T-helper 17 cell (primary cell): ENCODE measurements at places on chromosomes 6 and 20.

DNA sequence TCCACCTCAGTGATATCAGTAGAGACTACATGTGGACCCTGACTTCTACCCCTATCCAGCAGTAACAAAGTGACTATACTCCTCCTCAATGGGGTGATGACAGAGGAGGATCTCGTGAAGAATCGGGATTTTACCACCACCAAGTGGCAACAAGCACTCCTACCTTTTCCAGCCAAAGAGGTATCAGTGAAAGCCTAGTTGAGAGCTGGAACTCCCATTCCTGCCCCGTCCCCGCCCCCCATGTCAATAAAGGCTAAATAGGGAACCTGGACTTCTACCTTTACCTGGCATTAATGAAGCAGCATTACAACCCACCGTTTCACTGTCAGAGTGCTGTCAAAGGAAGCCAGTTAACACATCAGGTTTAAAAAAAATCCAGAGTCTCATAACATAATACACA lies 45.3 kb downstream of the RNF24 start:
- no peak for DNase-seq

DNA sequence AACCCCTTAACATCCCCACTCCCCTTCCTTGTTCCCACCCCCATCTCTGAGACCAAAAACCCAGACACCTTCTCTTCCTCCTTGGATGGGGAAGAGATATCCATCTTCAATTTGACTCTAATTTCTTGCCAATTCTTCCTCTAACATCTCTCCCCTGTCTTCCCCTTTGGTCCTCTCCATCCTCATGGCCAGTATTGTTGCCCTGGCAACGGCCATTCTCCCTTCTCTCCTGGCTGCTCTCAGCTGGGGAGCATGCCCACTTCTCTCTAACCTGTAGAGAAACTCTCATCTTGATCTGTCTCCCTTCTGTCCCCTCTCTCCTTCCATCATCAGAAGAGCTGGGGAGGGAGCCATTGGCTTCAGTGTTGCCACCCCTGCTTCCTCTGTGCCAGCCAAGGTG lies 86.7 kb downstream of the SRC start:
- no peak for DNase-seq

- no peak for DNase-seq
Observed at GRCh38 chr6:95519228-95520037, 57.9 kb upstream of the MANEA start.

DNA sequence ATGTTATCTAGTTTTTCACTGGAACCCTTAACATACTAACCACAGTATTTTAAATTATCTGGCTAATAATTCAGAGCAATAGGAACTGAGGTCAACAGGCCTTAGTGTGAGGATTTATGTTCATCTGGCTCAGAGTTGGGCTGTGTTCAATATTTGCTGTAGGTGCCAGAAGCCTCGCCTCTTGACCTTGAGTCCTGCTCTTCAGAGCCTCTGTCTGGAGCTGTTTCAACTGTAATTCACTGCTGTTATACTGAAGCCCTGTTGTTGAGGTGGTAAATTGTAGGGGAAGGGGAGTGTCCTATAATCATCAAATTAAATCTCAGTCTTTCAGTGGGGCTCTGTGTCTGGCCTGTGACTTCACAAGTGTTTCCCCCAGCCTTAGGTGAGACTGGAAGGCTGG lies 184.4 kb downstream of the CDH26 start:
- DNase-seq: no peak

- no peak for DNase-seq
Observed at GRCh38 chr6:52694404-52694803, 23.5 kb downstream of the TMEM14A start.

GRCh38 chr6:12064538-12065071 lies 52.5 kb downstream of the HIVEP1 start:
- DNase-seq: no peak

GRCh38 chr20:1818895-1819294 lies 76.3 kb upstream of the SIRPA start:
- DNase-seq: no peak

DNA sequence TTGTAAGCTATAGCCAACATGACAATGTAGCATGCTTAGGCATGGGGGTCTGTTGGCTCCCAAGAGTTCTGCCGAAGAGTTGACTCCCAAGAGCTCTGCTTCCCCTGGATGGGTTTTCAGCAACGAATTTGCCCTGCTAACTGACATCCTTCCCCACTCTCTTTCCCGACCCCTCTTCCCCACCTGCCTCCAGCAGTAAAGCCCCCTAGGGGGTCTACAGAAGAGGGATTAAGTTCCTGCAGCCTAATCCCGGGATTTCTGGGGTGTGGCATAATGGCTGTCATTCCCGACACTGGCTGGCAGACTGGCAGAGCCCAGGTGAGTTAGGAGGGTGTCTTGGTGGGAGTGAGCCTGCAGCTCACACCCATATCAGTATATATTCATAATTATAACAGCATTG lies 121.0 kb upstream of the ZNF184 start:
- DNase-seq: no peak

- no peak for DNase-seq
Observed at GRCh38 chr6:149153100-149153499, 164.4 kb upstream of the TAB2 start.

DNA sequence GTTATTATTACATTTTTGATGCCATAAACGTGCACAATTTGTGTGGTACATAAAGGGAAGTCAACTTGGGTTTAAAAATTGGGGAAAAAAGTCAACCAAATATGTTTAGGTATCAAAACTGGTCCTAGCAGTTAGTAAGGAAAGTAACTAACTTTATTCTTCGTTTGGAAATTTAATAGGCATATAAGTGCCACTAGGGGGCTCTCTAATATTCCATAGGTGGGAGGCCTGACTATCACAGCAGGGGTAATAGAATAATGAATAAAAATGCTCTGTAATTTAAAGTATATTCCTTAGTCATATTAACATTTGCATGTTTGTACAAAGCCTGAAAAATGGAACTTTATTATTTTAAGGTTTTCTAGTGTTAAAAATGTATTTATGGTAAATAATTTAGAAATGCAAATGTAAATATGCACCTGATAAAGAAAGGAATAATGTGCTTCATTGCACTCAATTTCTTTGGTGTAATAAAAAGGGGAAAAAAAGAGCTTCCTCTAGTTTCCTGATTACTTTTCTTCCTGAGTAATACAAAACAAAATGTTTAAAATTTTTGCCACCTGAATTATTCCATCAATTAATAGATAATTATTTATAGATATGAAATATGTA lies 125.7 kb upstream of the HDAC2 start:
- no peak for DNase-seq

- DNase-seq: no peak
Observed at GRCh38 chr6:122049341-122049740, 350.1 kb upstream of the HSF2 start.

DNA sequence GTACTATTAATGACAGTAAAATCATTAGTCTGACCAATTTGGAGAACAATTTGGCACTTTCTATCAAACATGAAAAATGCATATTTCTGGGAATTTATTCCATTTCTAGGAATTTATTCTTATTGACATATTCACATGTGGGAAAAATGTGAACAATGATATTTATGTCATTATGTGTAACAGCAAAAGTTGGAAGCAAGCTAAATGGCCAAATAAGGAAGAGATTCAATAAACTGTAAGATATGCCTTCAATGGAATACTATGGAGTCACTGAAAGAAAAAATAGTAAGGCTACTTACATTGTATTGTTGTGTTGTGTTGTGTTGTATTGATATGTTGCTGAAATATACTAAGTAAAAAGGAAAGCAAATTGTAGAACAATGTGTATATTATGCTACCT lies 100.5 kb upstream of the EDN1 start:
- no peak for DNase-seq
